CD4-positive, alpha-beta T cell treated with Interleukin-1 beta for 1 hour (primary cell): ENCODE measurements at places on chromosomes 4 and X.

GRCh38 chr4:91485415-91485814 lies 818.4 kb upstream of the GRID2 start:
- DNase-seq: no peak

DNA sequence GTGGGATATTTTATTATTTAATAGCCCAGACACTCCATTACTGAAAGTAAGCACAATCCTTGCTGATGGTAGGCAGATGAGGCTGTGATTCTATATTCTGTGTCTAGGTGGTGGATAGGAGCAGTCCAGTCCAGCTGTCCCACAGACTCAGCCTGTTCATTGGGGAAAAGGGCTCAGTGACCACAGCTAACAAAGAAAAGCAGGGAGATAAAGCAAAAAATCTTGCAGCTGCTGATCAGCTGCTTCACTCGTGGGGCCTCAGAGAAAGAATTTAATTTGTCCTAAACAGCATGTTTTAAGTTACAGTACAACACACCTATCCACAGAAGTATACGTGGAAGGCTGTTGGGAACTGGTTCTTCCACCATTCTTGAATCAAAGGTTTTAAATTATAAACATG lies 40.7 kb upstream of the ANK2 start:
- no peak for DNase-seq

DNA sequence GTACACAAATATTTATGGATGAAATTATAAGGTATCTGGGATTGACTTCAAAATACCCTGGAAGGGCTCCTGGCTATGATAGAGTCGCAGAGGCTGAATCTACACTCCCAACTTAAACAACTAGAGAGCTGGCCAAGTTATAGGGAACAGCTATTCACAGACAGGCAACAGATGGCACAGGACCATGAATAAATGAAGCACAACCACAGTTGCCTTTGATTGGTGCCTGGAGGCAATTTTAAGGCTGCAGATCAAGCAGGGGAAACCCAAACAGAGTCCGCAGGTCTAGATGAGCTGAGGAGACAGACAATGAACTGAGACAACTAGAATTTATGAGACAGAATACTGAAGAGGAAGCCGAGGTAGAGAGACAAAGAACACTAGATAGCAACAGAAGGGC lies 155.9 kb downstream of the EVC2 start:
- DNase-seq: no peak

- DNase-seq: no peak
Measured at GRCh38 chr4:183504930-183505610, at the start of gene ING2. TSS of gene ING2 (plus strand) at chr4:183505058. CDS start at chr4:183505196, 138 bp downstream.

DNA sequence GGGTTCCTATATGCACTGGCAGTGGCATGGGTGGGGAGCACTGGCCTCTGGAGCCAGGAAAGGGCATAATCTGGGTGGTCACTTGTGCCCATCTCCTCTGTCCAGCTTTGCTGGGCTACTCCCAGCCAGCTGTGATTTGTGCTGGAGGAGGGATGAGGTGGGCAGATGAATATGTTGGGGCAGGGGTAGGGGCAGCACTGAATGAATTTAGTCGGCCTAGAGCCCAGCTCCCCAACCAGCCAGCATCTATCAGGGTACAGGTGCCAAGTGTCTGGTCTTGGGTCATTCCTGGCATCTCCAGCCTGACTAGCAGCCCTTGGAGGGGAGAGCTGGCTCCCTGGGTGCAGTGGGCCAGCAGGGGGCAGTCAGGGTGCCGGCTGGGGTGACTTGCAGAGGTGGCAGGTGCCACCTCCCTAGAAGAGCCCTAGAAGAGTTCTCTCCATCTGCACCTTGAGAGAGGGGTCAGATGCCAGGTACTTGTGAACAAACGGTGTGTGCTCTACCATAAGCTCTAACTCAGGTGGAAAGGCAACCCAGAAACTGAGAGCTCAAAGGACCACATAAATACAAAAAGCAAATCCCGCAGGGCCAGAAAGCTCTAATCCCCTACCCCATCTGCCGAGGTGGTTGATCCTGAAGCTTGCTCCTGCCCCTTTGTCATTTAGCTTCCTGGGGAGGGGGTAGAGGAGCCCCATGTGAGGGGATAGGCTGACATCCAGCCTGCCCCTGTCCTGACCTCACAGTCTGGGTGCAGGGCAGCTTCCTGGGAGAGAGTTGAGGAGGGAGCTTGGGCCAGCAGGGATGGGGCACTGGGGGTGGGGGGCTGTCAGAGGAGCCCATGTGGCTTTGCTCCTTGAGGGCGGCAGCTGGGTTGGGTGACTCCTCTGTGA lies 2.2 kb downstream of the SORCS2 start:
- peak; percentile 4 for DNase-seq

DNA sequence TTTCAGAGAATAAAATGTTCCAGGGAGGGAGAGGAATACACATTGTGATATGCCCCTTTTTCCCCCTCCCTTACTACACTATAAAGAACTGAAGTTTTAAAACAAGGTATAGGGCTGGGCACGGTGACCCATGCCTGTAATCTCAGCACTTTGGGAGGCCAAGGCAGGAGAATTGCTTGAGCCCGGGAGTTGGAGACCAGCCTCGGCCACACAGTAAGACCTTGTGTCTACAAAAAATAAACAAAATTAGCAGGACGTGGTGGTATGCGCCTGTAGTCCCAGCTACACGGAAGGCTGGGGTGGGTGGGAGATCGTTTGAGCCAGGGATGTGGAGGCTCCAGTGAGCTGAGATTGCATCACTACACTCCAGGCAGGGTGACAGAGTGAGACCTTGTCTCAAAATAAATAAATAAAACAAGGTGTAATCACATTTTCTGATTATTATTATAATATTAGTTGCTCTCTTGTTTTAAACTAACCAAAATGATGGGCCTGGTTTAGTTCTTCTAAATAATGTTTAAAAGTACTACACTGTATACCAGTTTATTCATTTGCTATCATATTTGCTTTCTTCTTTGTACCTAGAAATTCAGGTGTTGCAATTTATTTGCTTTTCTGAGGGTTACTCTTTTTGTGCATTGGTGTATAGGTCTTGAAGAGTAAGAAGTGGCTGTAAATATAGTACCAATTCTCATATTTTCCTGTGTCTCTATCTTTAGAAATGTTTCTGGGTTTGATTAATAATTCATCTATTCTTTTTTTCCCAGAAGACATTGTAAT lies 8.8 kb downstream of the TBC1D8B start:
- no peak for DNase-seq

GRCh38 chrX:77510007-77510406 lies 62.8 kb downstream of the FGF16 start:
- no peak for DNase-seq

- peak; percentile 52 for DNase-seq
Measured at GRCh38 chr4:42655921-42656678, 805 bp downstream of the ATP8A1 start.

- no peak for DNase-seq
Measured at GRCh38 chr4:166822386-166822785, 411.9 kb downstream of the SPOCK3 start.

DNA sequence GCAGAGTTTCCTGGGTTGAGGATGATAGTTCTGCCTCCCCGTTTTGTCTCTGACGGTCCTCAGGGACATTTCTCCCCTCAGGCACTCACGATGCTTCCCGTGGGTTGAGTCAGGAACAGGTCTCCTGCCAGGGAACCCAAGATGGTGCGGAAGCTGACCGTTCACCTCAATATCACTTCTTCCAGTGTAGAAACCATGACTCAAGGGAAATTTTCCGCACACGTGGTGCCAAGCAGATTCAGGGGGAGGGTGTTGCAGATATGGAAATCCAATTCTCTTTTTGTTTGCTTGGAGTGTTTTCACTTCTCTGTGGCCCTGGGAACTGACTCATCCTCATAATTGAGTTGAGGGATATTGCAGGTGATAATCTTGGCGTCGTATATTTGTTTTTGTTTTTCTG lies 46.7 kb downstream of the CXorf49B start:
- no peak for DNase-seq

- no peak for DNase-seq
Measured at GRCh38 chr4:158667651-158668198, 4.0 kb downstream of the C4orf46 start.

DNA sequence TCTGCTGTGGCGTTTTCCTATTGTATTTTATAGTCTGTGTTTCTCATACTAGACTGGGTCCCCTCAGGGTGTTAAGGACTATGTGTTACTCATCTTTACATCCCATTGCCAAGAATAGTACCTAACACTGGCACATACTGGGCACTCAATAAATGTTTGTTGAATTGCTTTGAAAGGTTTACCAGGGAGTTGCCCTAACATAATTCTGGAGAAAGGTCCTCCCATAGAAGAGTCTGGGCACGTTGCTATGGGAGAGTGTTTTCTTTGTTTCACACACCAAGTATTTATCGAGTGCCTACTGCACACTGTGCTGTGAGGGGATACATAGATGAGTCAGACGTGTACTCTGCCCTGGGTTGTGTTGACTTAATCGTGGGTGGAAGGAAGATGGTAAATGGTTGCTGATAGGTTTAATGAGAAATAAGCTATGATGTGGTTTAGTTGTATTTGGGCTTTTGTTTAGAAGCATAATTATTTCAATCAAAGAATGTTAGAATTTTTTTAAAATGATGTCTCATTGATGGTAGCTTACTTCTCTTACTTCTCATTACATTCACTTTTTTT lies 42.9 kb downstream of the AFF1 start:
- no peak for DNase-seq

- DNase-seq: no peak
Measured at GRCh38 chrX:93649381-93649780, 24.0 kb downstream of the NAP1L3 start.

DNA sequence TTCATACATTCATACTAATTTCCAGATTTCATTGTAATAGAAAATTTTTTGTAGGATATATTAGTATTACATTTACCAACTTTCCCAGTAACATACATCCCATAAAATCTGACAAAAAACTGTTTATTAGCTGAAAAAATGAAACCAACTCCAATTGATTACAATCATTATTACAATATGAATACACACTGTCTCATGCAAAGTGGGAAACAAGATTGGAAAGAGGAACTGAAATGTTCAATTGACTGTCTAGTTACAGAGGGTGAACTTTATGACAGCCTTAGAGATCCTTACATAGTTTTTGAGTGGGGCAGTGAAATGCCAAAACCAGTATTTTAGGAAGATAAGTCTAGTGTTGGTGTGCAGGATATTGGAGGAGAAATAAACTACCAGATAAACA lies 2.3 kb upstream of the AMBN start:
- DNase-seq: no peak

GRCh38 chrX:40090050-40090804 lies 7.5 kb downstream of the BCOR start:
- no peak for DNase-seq

DNA sequence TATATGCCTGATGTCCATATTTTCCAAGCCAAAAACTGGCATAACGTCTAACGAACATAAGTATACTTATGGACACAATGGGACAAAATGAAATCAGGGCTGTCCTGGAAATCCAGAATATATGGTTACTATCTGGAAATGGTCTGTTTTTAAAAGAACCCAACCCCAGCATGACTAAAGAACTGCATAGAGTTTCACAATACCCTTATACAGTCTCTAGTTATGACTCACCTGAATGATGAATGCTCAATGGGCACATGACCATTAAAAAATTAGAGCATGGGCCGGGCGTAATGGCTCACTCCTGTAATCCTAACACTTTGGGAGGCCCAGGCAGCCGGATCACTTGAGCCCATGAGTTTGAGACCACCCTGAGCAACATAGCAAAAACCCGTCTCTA lies 31.8 kb downstream of the AMMECR1 start:
- DNase-seq: no peak

DNA sequence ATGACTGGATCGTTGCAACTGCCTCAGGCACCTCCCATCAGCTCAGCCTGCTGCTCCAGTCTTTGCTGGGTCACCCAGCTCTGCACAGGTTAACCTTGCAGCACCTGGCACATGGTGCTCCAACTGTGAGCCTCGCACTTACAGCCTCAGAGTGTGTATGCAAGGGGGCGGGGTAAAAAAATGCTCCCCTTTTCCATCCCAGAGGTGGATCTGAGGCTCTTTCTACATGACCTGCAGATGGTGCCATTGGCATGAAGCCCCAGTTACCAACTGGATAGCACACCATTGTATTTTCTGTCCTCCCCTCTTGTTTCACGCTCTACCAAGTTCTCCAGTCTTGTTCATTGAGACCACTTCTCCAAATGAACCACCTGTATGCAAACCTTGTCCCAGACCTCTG lies 46.2 kb upstream of the TRPC3 start:
- no peak for DNase-seq

DNA sequence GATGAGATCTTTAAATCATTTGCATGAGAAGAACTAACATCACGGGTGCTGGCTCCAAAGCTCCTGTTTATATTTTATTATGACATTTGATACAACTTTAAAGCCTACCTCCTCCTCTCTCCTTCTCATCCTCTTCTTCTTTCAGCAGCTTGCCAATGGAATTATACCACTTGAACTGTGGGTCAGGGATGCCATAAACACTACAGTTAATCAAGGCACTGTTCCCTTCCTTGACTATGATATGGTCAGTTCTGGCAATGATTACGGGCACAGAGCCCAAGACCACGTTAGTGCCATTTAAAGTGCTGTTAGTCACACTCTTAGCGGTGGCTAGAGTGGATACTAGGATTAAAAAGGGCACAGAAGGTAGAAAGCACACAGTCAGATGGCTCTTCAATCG lies 20.7 kb downstream of the MFAP3L start:
- no peak for DNase-seq

DNA sequence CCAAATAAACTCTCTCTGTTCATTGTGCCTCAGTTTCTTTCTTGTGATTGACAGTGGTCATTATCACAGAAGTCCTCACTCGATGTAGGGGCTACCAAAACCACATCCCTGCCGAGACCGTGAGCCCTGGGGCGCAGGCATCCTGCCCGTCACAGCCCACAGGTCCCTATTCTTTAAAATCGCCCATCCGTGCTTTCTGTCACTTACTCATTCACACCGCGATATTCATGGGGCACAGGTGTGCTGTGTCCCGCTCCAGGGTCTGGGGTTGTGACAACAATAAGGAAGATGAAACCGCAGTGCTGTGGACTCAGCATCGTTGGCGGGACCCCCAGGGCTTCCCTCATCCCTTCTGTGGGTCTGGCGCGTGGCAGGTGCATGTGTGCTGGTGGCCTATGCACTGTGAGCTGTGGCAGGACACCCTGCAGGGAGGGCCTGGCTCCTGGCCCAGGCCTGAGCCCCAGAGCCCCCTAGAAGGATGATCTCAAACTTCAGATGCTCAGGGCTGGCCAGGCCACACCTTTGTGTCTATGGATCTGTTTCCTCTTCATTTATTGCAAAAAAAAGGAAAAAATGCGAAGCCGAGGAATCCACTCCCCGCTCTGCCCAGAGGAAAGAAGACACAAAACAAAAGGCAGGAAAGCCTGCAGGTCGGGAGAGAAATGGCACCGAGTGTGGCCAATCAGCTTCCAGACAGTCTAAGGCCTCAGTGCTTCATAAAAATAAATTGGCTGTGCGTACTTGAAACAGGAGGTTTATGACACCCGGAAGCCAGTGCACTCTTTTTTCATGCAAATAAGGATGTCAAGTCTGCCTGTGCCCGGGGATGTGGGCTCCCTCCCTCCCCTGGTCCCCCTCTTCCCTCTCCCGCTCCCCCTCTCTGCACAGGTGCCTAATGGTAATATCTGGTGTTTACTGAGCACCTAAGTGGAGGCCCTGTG lies 109.5 kb upstream of the ADRA2C start:
- no peak for DNase-seq

GRCh38 chr4:48909697-48910096 lies 3.1 kb upstream of the OCIAD2 start:
- DNase-seq: no peak

GRCh38 chr4:1971456-1972200 lies 37.1 kb downstream of the NELFA start:
- no peak for DNase-seq
